ENCODE measurements at places on chromosomes 12 and 14.

DNA sequence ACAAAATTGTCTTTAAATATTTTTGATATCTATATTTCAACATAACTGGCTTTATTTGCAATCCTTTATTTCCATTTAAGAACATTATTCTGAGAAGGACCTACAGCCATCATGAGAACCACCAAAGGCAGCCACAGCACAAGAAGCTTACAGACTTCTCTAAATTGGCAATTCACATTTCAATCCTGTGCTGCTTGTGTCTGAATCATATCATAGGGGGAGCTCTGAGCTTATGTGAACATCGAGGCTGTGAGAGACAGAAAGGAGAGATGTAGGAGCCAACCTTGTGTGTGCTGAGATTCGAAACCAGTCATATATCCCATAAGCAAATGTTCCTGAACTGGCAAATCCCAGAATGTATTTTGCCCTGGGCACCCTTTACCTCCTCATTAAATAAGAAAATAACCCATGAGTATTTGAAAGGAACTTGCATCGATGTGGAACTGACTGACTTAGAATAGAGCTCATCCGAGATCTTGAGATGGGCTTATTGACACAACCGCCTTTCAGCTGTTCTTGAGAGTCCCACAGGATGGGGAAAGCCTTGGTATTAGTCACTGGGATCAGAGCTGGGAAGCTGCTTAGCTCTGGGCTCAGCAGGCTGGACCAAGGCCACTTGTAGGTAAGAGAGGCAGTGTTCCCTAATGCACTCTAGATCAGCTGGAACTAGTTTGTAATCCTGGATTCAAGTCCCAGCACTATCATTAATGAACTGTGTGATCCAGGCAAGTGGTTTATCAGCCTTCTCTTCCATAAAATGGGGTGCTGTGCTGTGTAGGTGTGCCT, 329.8 kb downstream of the CACNA1C start:
- DNase-seq = no peak

DNA sequence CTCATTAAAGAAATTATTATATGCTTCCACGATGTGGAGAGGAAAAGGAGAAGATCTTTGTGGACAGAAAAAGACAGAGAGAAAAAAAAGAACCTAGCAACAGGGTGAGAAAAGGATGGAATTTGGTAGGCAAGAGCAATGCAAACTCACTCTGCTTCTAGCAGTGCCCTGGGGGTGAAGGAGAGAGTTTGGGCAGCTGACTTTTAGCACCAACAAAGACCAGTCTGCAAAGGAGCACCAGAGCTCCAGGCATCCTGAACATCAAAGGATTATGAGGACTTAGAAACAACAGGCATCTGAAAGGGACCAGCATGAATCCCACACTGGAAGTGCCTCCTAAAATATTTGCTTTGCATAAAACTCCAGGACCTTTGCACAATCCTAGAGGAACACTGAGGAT, 32.8 kb upstream of the RERG start:
- DNase-seq = no peak

DNA sequence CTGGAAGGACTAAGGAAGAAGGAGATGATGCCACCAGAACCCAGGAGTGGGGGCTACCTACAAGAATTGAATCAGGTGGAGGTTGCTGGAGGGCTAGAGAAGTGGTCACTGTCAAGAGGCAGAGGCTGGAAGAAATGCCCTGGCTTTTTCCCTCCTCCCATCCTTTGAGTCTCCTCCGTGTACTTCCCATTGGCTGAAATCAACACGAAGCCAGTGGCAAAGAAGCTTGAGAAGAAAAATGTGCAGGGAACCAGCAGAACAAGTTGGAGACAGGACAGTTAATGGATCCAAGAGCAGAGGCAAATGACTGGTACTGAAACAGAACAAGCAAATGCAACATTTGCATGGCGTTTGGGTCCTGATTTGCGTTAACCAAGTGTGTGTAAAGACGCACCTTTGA, 9.1 kb upstream of the FBLN5 start:
- no peak for DNase-seq

- no peak for DNase-seq
Observed at GRCh38 chr12:132510111-132510724, 20.3 kb downstream of the FBRSL1 start.
